ENCODE measurements at places on chromosomes 7 and 10.

DNA sequence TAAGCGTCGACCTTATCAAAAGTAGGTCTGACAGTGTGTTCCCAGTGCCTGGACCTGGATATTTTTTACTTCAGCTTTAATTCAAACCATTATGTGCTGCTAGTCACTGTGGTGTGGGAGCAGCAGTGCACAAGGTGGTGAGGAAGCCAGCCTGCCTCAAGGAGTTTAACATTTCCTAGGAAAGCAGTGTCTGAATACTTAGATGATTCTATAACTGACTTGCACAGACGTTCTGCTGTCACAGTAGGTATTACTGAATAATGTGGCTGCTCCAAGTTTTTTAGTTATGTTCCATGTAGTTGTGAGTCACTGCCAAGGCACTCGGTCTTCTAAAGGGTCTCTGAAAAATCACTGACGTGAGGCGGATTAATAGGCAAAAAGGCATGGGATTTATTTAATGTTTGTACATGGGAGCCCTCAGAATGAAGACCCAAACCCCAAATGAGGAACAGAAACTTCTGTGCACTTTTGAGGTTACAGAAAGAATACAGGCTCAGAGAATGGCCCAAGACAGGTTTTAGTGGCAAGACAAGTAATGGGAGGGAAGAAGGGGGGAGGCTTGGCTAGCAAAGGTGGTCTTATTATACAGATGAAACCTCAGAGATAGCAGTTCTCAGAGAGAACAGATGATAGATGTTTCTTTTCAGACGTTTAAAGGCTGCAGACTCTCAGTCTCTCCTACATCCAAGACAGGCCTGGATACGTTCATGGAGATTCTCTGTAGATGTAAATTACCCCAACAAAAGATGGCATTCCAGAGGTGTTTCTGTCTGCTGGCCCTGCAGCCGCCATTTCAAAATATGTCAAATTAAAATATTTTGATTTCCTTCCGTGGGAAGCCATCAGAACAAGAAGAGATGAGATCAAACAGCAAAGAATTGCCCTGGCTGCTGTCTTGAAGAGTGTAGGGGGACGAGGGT is 209.3 kb downstream of the SDK1 start:
- DNase-seq, result no peak

- no peak for DNase-seq
Observed at GRCh38 chr10:123965973-123966895, 74.6 kb upstream of the CPXM2 start.

DNA sequence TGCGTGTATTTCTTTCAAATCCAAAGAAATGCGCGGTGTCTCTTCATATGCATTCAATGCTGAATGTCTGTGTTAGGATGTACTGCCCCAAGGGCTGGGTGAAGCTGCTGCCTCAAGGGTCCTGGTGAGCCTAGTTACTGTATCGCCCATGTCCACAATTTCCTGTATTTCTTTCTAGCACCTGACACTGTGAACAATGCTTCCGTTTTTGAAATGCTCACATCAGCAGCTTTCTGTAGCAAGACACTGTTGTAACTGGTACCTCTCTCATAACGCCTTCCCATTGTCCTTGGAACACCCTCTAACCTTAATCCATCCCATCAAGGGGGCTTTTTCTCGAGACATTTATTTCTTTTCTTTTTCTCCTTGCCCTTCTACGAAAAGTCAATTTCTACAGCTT is 25.1 kb downstream of the NRP1 start:
- DNase-seq, result no peak

DNA sequence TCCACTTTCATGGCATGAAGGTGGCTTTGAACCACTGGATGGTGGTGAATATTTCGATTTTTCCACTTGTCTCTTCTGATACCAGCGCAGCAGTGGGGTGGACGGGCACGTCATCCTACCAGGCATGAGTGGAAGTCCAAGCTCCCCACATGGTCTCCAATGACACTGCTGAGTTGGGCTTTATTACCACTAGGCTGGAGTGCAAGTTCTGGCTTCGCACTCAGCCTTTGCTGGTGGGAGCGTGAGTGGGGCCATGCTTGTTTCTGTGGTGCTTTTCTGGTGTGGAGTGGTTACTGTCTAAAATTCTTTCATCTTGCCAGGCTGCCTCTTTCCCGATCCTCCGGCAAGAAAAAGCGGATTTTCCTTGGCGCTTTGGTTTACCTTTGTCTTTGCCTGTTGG is 70.1 kb upstream of the SDK1 start:
- no peak for DNase-seq

- no peak for DNase-seq
Observed at GRCh38 chr10:132834311-132834761, 48.4 kb upstream of the NKX6-2 start.

GRCh38 chr7:10346032-10346431 is 627.6 kb upstream of the PHF14 start:
- DNase-seq, result no peak

DNA sequence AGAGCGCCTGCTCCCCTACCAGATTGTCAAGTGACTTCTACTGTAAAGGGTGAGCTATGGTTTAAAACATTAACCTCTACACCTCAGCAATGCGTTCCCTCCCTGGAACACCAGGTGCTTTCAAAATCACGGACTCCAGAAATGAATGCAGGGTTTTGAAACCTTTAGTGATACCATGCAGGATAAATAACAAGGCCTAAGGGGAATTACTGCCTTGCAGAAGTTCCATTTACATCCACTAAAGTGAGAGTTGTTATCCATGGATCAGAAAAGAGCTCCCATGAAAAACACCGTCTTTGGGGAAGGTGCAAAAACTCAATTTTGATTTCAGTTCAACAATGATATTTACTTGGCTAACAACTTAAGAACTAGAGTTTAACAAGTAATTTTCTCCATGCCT is 4.0 kb downstream of the FZD8 start:
- no peak for DNase-seq

GRCh38 chr7:12929476-12930140 is 242.2 kb downstream of the ARL4A start:
- no peak for DNase-seq

- no peak for DNase-seq
Observed at GRCh38 chr10:97013568-97013967, 172.2 kb downstream of the SLIT1 start.

GRCh38 chr10:106043863-106044262 is 1120.6 kb downstream of the SORCS1 start:
- no peak for DNase-seq

DNA sequence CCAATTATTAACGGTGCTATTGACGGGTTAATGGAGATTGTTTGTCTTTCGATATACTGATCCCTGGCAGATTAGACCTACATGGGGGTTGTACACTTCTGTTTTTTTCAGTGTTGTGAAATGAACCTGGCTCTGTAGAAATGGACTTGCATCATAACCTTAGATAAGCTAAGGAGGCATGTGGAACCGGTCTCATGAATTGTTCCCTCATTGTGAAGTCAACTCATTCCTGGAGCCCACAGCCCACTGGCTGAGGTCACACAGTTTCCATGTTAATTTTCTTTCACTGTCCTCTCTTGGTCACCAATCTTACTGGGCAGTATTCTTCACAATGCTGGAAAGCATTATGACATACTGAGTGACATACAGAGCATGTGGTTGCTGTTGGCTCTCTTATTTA is 202.8 kb downstream of the BMPER start:
- no peak for DNase-seq

- DNase-seq, result no peak
Observed at GRCh38 chr7:53397911-53398310, 362.5 kb downstream of the POM121L12 start.

- no peak for DNase-seq
Observed at GRCh38 chr7:3895341-3896116, 594.5 kb downstream of the SDK1 start.

- DNase-seq, result no peak
Observed at GRCh38 chr10:131977323-131978096, 4.2 kb downstream of the BNIP3 start.

GRCh38 chr10:12455766-12456165 is 106.4 kb downstream of the CAMK1D start:
- DNase-seq, result no peak

Measured in transverse colon (tissue), 4 donors.